ENCODE measurements at places on chromosomes 7 and 10.

- DNase-seq = no peak
These were observed 61.5 kb downstream of the CPVL start for GRCh38 chr7:29084832-29085231.

- DNase-seq = no peak
These were observed 45.1 kb downstream of the CAMK1D start for GRCh38 chr10:12394241-12395033.

DNA sequence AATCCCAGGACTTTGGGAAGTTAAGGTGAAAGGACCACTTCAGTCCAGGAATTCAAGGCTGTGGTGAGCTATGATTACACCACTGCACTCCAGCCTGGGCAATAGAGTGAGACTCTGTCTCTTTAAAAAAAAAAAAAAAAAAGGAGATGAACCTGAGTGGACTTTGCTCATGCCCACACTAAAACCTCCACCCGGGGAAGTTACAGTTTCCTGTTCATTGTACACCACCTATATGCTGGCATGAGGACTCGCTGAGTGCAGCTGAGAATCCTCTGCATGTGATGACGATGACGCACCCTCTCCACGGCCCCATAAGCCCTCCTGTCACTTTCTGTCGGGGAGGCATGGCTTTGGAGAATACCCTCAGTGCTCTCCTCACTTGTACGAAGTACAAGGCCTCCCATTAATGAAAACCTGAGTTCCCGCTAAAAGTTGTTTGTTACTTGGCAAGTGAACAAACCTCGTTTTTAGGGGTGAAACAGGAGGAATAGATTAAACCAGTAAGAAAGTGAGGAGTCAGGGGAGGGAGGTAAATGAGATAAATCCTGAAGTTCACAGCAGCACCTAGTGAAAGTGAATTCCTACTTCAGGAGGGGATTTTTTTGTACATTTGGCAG, 15.9 kb downstream of the TMEM176B start:
- DNase-seq = no peak

- DNase-seq = no peak
These were observed 125.1 kb upstream of the GPR22 start for GRCh38 chr7:107344799-107345198.

- no peak for DNase-seq
These were observed 40.9 kb downstream of the CDH23 start for GRCh38 chr10:71437537-71438092.

- no peak for DNase-seq
These were observed 851 bp downstream of the KIFBP start for GRCh38 chr10:68989317-68989990.

DNA sequence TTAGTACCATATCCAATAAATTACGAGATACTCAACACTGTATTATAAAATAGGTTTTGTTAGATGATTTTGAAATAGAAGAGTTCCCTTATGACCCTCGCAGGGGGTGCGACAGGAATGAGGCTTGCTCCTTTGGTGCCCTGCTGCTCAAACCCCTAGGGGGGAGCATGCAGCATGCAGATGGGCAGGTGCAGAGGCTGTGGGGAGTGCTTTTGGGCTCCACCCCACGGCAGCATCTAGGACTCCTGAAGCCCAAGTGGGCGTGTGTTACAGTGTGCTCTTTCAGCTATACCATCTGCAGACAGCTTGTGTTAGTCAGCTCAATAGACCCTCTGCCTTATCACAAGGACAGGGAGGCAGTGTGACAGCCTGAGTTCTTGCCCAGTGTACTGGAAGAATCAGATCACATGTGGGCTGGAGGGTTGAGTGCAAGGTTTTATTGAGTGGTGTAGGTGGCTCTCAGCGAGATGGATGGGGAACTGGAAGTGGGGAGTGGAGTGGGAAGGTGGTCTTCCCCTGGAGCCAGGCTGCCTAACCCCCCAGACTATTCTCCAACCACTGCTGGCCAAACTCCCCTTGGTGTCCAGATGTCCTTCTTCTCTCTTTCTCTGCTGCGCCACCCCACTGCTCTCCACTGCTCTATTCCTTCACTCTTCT, 3.1 kb upstream of the MRC1 start:
- DNase-seq = no peak

DNA sequence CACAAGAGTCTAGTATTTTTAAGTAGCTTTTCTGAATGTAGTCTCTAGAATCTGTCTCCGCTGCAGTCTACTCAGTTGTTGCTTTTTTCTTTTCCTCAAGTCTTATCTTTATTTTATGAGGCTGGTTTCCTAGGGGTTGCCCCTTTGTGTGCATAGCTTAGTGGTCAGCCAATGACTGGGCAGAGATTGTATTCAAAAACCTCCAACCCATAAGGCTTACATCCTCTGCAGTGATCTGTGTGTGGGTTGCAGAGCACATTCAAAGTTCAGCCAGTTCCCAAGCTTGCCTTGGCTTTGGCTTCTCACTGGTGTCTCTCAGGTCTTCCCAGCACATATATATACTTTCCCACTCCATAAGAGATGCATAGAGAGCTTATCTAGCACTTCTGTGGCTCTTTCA, 160.0 kb upstream of the TCF7L2 start:
- DNase-seq = no peak

DNA sequence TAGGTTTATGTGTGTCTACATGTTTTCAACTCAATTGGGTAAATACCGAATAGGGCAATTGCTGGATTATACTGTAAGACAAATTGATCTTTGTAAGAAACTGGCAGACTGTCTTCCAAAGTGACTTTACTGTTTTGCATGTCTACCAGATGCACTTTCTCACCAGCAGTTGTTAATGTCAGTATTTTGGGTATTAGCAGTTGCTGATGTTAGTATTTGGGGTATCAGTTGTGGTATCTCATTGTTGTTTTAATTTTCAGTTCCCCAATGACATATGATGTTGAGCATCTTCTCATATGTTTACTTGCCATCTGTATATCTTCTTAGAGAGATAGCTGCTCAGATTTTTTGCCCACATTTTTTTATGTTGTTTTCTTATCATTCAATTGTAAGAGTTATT, 10.6 kb downstream of the PDE6C start:
- DNase-seq = no peak

GRCh38 chr7:142863891-142864685, 9.2 kb downstream of the EPHB6 start:
- no peak for DNase-seq

GRCh38 chr7:71705217-71705616, 573.3 kb downstream of the GALNT17 start:
- no peak for DNase-seq

GRCh38 chr7:134513169-134513752, 14.1 kb upstream of the AKR1B10 start:
- no peak for DNase-seq

- no peak for DNase-seq
These were observed 18.3 kb upstream of the LRGUK start for GRCh38 chr7:134108802-134109201.

GRCh38 chr7:81187753-81188152, 268.9 kb upstream of the SEMA3C start:
- DNase-seq = no peak

- DNase-seq = no peak
These were observed 25.8 kb upstream of the TSPAN13 start for GRCh38 chr7:16727736-16728135.

- no peak for DNase-seq
These were observed 59.0 kb downstream of the SYPL1 start for GRCh38 chr7:106053109-106053508.

GRCh38 chr10:119407254-119407777, 135.2 kb downstream of the RGS10 start:
- DNase-seq = no peak

GRCh38 chr10:126568809-126569385, 101.6 kb downstream of the C10orf90 start:
- DNase-seq = no peak

GRCh38 chr10:53003094-53003493, 230.5 kb upstream of the MBL2 start:
- DNase-seq = no peak

DNA sequence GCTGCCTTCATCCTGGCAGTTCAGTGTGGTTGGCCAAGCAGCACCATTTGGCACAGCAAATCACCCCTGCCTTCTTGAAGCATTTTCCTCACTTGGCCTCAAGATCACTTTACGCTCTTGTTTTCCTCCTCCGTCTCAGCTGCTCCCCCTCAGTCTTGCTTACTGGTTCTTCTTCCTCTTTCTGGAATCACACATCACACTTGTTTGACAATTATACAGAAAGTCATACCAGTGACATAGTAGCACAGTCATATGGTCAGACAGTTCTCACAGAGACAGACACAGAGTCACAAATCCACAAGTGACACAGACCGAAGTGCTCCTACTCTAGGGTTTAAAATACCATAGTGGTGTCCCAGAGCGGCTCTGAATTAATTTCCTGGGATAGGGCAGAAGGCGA, 43.8 kb upstream of the ARL4A start:
- no peak for DNase-seq

DNA sequence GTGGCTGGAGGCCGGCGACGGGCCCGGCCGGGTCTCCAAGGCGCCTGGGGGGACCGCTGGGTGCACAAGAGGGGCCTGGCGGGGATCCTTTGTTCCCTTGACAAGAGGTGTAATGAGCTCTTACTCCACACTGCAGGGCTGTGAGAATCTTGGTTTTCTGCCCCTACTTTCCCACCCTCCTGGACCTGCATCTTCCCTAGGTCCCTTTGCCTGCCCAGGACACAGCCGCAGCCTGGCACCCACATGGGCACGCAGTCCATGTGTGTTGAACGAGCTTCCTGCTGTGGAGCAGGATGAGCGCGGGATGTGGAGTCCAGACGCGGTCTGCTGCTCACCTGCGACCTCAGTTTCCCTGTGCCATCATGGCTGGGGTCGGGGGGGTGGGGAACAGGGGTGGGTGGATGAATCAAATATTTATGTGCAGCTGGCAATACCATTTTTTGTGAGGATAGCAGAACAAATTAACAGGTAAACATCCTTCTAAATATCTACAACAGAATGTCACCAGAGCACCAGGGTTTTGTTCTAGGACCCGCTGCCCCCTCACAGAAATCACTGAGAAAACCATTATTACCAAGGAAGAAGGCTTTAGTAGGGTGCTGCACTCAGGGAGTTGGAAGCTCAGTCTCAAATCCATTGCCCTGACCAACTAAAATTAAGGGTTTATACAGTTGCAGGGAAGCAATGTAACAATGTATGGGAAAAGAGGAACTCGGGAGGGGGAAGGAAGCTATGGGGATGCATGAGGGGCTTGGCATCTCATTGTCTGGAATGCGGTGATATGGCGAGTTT, 474 bp upstream of the NSMCE4A start:
- no peak for DNase-seq

GRCh38 chr10:126408953-126409641, 20.8 kb upstream of the ADAM12 start:
- no peak for DNase-seq

DNA sequence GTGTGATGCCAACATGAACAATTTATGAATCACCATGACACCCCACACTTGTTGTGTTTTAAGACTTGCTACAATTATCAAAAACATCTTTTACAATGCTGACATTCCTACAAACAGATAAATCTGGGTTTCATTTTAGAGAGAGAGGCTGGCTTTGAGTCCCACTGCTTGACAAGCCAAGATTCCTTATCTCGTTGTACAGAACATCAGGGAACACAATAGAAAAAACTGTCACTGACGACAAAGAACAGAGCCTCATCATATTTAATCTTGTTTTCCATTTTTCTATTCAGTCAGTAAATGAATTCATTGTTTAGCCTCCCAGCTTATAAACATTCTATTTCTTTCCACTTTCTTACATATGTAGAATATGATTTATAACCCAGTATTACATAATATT, 461.6 kb upstream of the VSTM2A start:
- no peak for DNase-seq

GRCh38 chr7:42152329-42153205, 84.4 kb downstream of the GLI3 start:
- DNase-seq = no peak

All from T-helper 17 cell (primary cell).